ENCODE measurements at places on chromosomes 3 and 15.

GRCh38 chr3:42148982-42149432 is 57.9 kb downstream of the TRAK1 start:
- DNase-seq: peak; percentile 92

DNA sequence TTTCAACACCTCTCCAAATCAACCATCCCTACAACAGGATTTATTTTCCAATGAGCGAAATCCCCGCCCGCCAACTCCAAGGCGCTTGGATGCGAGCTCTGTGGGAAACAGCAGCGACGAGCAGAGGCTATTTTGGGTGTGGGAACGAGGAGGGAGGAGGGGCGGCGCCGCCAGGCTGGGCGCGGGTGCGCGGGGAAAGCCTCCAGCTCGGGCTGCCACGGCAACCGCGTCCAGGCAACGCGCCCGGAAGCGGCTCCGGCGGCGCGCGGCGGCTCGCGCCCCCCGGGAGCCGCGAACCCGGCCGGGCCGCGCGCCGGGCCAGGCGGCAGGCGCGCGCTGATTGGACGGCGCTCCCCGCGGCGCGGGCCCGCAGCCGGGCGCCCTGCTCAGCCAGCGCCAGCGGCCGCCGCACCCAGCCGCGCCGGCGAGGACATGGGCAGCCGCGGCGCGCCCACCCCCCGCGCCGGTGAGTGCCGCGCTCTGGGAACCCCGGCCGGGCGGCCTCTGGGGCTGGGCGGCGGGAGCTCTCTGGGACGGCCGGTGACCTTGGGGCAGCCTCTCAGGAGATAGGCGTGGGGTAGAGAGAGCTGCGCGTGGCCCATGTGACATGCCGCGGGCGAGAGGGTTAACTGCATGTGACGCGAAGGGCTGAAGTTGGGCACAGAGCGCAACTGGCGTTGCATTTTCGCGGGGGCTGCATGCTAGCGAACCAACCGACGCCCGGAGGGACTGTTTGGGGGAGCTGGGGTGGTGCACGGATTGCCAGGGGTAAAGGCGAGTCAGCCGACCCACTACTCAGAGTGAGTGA is at the start of gene FAM81A:
FAM81A (plus strand) TSS at position 370 of the 808 bp plus-strand sequence. CDS start 20,441 bp downstream, outside the sequence.
- DNase-seq: peak; percentile 64

GRCh38 chr3:126745760-126746394 is 41.8 kb downstream of the CHCHD6 start:
- no peak for DNase-seq

DNA sequence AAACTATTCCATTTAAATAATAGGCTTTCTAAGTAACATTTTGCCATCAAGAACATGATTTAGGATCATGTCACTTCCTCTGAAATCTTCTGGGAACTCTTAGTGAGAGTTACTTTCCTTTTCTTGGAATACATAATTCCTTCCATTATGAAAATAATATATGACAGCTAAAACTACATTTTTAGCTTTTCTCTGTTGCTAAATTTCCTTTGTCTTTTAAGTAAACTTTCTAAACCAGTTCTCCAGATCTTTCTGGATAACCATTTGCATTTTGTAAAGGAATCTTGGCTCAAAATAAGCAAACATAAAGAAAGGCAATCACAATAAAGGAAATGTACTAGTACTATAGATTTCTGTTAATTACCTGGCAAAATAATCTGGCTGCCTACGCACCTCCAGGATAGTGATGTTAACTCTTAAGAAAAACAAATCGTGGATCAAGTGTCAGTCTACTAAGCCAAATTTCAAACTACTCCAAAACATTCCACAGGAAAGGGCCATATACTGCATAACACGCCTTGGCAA is 165.7 kb downstream of the ZNF385D start:
- no peak for DNase-seq

GRCh38 chr3:151351219-151351618 is 21.9 kb upstream of the P2RY13 start:
- no peak for DNase-seq

- DNase-seq: peak; percentile 13
Measured at GRCh38 chr3:169448501-169448900, 215.0 kb downstream of the MECOM start.

- peak; percentile 42 for DNase-seq
Measured at GRCh38 chr3:188126276-188126675, 27.7 kb upstream of the LPP start.

DNA sequence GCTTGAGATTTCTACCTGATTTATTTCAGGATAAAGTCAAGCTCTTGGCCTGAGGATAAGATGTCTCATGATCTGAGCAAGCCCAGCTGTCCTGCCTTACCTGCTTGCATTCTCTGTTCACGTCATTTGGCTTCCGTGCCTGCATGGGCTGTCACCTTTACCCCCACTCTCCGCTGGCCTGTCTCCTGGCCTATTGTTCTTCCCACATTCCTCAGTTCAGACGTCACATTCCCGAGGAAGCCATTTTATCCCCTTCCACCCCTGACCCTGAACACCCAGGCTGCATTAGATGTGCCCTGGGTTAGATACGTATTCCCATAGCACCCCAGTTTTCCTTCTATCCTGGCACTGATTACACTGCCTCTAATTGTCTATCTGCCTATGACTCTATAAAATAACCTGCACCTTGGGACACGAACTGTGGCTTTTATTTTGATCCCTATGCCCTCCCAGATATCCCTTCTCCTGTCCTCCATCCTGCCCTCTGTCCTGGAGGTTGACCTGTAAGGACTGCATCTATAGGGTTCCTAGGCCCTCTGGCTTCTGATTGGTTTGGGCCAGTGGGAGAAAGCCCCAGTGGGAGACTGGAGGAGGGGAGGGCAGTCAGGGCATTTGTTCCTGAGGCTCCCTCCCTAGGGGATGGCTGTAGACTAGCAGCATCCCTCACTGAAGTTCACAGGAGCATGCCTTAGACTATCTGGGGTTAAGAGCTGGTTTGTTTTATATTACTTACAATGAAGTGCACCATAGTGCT is 19.2 kb upstream of the UBE2Q2 start:
- DNase-seq: no peak

GRCh38 chr3:115989684-115990421 is 366.5 kb downstream of the GAP43 start:
- DNase-seq: peak; percentile 77

GRCh38 chr3:59401924-59402323 is 352.1 kb upstream of the CFAP20DC start:
- DNase-seq: no peak

DNA sequence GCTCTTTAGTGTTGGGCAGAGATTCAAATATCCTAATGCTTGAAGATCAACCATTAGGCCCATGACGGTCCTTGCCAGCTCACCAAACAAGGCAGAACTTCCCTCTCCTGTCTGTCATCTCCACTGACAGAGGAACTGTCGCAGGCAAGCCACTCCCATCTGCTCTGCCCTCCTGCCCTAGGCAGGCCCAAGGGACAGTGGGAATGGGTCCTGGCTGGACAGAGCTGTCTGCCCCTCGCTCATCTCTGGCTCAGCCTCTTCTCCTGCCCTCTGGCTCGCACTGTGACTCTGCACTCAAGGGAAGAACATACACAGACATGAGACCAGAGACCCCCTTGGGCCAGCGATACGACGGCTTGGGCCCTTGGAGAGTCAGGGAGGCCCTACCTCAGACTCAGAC is 7.6 kb upstream of the MUSTN1 start:
- no peak for DNase-seq

DNA sequence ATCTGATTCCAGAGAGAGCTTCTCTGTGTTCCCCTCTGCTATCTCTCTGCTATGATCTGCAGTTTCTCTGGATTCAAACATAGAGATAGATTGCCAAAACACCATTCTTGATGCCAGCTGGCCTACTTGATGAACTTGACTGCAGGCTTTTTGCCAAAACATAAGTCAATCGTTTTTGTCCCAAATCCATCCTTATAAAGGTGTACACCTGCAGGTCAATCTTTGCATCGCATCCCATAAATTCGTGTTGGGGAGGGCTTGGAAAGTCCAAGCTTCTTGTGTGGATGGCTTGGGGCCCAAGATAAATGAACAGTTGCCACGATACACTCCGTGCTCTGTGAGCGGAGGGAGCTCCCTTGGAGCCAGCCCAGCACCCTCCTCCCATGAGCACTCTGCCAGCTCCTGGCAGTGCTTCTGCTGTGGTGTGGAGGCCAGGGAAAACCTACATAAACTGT is 2.7 kb downstream of the CERS3 start:
- DNase-seq: no peak

GRCh38 chr3:16072420-16073110 is 101.9 kb upstream of the GALNT15 start:
- DNase-seq: peak; percentile 68

GRCh38 chr15:52683580-52683979 is 4.4 kb upstream of the ATOSA start:
- DNase-seq: no peak

DNA sequence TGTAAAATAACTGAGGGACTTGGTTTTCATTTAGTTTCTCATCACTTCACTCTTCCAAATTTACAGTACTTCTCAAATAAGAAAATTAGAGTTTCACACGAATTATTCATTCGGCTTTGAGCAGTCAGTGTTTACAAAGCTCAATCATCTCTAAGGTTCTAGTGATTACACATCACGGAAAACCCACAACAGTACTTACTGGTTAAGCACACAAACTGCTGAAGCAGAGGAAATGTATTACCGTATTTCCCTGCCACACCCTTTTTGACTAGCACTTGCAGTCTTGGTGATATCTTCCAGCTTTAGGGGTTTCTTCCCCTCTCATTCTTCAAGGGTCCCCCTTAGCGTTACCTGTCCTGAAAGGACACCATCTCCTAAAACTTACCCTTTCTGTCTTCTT is 164.8 kb upstream of the CDIN1 start:
- DNase-seq: peak; percentile 42

DNA sequence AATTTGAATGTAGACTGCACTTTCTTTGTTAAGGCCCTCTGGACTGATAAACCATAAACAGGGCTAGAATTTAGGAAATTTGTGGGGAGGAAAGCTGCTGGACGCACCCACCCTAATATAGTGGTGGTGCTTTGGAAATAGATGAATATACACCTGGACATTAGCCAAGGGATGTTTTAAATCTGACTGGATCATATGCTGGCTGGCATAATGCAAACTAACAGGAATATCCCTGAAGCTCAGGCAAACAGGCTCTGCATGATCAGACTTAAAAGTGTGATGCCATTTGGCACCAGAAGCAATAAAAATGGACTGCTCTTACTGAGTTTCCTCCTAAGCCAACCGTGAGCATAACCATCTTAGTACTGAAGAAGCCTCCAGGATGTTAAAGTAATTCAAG is 465.8 kb upstream of the ROBO1 start:
- DNase-seq: peak; percentile 47

DNA sequence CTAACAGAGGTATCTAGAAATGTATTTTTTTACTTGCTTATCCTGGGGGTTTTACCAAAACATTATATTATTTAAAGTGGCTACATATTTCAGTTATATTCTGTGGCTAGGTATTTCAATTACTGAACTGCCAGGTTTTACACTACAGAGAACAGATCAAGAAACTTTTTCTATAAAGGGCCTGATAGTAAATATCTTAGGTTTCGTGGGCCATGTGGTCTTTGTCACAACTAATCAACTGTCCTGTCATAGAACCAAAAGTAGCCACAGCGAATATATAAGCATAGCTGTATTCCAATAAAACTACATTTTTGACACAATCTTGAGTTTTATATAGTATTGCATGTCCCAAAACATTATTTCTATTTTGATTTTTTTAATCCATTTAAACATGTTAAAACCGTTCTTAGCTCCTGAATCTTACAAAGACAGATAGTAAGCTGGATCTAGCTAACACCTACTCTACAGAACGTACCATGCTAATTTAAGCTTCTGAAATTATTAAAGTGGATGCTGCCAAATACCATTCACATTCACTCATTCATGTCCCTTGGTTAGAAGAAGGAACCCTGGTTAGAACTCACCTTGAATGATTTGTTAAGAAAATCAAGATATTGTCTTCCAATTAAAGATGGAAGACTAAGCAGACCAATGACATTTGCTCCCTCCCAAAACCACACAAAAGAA is 118.2 kb upstream of the TGFBR2 start:
- DNase-seq: no peak

- no peak for DNase-seq
Measured at GRCh38 chr3:146884721-146885120, 279.6 kb upstream of the PLSCR5 start.

DNA sequence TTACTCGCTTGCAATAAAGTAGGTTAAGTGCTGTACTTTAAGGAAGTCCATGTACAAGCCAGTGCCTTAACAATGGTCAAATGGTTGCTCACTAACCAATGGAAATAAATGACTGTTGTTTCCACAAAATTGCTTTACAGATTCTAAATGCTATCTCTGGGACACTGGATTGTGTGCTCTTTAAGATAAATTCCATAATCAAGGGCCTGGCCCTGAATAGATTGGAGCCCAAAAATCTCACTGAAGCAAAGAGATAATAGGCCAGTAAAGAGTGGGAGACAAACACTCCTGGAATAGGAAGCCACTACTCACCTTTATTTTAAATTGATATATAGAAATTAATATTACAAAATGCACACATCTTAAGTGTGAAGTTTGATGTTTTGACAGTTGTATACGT is 62.4 kb upstream of the GOLGA6B start:
- DNase-seq: no peak

- DNase-seq: no peak
Measured at GRCh38 chr3:78665776-78666469, 1101.9 kb downstream of the ROBO1 start.

DNA sequence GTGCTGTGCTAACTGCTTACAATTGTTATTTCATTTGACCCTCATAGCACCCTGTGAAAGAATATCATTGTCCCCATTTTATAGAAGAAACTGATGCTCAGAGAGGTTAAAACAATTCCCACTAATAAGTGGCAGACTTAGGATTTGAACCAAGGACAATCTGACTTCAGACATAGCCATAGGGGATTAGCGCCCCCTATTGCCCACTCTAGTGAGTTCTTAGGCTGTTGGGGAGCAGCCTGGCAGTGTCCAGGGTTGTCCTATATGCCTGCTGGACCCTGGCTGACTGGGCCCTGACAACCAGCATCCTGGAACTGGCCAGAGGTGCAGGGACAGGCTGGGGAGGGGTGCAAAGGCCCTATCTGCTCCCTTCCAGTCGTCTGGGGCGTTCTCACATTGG is 15.4 kb downstream of the DPH3 start:
- DNase-seq: peak; percentile 63

- no peak for DNase-seq
Measured at GRCh38 chr3:187708696-187709095, 6.3 kb upstream of the RTP2 start.

DNA sequence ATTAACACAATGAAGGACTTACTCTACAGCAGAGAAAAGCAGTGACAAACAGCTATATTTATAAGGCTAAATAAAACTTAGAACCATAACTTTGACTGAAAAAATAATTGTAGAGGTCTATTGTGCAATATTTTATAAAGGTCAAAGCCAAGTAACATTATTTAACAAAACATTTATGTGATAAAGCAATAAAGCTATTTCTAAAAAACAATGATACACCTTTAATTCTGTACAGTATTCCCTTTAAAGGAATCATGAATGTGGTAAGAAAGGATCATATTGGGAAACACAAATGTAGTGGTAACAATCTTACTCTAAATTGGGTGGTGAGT is 236.4 kb downstream of the ISL2 start:
- DNase-seq: no peak

- peak; percentile 47 for DNase-seq
Measured at GRCh38 chr15:35671197-35671596, 125.2 kb upstream of the DPH6 start.
